ENCODE measurements at places on chromosomes 2 and 18. TPM values are rescaled to one million over a fixed set of nuclear protein-coding genes. Genes with fewer than 3 reads are reported as not detected.

DNA sequence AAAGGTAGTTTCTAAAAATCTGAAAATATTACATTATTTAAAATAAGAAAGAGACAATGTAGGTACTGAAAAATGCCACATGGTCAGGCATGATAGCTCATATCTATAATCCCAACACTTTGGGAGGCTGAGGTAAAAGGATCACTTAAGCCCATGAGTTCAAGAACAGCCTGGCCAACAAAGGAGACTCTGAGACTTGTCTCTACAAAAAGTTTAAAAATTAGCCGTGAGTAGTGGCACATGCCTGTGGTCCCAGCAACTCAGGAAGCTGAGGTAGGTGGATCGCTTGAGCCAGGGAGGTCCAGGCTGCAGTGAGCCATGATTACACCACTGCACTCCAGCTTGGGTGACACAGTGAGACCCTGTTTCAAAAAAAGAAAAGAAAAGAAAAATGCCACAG is 21.8 kb downstream of the ATAD2B start:
- no peak overlapping the region for H3K27ac ChIP-seq
- peaks cover 36% of the 10 kb centered on the region for H3K4me1 ChIP-seq
- H3K36me3 ChIP-seq, result peaks cover 2% of the 10 kb centered on the region
- H3K4me3 ChIP-seq, result no peak overlapping the region
- H3K27me3 ChIP-seq, result no peaks in the 10 kb centered on the region
- no peak for DNase-seq

DNA sequence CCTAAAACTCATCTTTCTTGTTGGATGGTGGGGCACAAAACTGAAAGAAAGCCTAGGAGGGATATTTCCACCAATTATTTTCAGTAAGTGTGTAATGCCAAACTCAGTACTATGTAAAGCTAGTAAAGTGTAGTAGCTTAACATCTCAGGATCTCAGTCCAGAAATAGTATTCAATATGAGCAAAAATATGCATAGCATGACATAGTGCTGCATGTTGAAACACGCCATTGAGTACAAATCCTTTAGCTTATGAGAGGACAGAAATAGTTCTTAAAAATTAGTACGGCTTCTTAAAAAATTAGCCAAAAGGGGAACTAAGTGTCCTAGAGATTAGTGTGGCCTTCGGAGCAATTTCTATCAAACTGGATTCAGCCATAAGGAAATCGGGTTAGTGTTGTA is 21.7 kb upstream of the ATL2 start:
- no peaks in the 10 kb centered on the region for H3K4me1 ChIP-seq
- DNase-seq, result no peak
- no peaks in the 10 kb centered on the region for H3K36me3 ChIP-seq
- peaks cover 2% of the 10 kb centered on the region for H3K27me3 ChIP-seq
- no peak overlapping the region for H3K4me3 ChIP-seq

DNA sequence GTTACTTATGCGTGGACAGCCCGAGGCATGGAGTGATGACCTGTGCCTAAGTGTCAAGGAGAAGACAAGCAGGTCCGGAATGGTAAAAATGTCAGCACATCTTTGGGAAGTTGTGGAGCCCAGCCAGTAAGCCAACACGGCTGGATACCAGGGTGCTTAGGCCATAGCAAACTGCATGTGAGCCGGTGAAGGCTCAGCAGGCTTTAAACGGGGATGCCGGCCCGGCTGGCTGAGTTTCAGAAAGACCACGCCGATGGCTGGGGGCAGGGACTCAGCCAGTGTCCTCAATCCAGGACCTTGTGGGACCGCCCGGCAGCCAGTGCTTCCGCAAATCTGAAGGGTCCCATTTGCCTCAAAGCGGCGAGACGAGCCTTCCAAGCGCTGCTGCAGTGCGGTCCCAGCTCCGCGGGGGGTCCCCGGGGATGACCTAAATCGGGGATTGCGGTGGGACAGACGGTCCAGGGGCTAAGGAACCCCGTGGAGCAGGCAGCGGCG is 946 bp upstream of the AGAP1 start:
- H3K4me3 ChIP-seq, result peak overlapping the region; percentile 80
- peaks cover 14% of the 10 kb centered on the region for H3K4me1 ChIP-seq
- no peak for DNase-seq
- H3K27me3 ChIP-seq, result peaks cover 46% of the 10 kb centered on the region
- no peak overlapping the region for H3K27ac ChIP-seq

DNA sequence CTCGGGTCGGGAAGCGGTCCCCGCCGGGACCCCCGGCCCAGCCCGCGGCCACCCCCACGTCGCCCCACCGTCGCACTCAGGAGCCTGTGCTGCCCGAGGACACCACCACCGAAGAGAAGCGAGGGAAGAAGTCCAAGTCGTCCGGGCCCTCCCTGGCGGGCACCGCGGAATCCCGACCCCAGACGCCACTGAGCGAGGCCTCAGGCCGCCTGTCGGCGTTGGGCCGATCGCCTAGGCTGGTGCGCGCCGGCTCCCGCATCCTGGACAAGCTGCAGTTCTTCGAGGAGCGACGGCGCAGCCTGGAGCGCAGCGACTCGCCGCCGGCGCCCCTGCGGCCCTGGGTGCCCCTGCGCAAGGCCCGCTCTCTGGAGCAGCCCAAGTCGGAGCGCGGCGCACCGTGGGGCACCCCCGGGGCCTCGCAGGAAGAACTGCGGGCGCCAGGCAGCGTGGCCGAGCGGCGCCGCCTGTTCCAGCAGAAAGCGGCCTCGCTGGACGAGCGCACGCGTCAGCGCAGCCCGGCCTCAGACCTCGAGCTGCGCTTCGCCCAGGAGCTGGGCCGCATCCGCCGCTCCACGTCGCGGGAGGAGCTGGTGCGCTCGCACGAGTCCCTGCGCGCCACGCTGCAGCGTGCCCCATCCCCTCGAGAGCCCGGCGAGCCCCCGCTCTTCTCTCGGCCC is 13.6 kb downstream of the SPEG start:
- H3K4me1 ChIP-seq, result no peaks in the 10 kb centered on the region
- no peak overlapping the region for H3K27ac ChIP-seq
- H3K36me3 ChIP-seq, result no peaks in the 10 kb centered on the region

DNA sequence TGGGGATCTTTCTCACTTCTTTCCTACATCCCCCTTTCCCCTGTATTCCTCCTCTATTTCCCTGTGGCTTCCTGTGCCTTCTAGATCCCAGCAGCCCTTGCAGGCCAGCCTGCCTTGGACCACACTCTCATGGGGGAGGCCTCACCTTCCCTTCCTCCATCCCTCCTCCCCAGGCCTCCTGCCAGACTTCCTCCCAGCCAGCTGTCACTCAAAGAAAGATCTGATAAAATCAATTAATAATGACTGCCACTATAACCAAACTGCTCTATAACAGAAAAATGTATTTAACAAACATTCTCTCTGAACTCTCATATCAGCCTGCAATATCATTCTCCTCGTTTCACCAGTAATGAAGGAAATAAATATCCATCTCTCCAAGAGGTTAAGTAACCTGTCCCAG is 144.9 kb upstream of the SIX2 start:
- no peak for DNase-seq
- H3K27ac ChIP-seq, result no peak overlapping the region

DNA sequence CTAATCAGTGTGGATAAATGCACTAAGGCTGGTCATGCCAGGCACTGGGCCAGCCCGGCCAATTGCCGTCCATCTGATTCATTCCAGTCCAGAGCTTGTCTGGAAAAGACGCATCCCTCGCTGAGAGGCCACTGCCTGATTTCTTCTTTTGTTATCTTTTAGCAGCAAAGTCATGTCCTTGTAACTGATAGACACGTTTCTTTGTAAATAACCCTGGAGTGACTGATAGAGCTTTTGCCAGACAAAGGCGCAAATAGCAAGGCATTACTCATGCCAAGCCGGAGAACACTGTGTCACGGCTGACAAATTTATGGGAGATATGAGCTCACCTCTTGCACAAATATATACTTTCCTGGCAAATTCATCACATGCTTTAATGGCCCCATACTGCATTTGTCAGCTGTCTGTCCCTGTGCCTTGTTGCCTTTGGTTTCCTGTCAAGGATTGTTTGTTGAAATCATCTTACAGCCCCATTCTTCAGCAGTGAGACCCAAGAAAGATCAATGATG is 164.4 kb downstream of the ETAA1 start:
- no peaks in the 10 kb centered on the region for H3K27me3 ChIP-seq
- no peak overlapping the region for H3K27ac ChIP-seq
- H3K36me3 ChIP-seq, result no peaks in the 10 kb centered on the region
- DNase-seq, result no peak
- no peaks in the 10 kb centered on the region for H3K4me1 ChIP-seq
- no peak overlapping the region for H3K4me3 ChIP-seq

Gene SYT4
- total RNA-seq, result not detected

Gene UPP2
- not detected for total RNA-seq

Gene IL36B
- not detected for total RNA-seq

Gene ANXA4
- total RNA-seq, result 35.4 TPM

Gene SLC30A3
- total RNA-seq, result 0.27 TPM

Gene YIPF4
- total RNA-seq, result 27.2 TPM

Gene SIX3
- total RNA-seq, result not detected

Gene ZSWIM2
- not detected for total RNA-seq

All from activated B cell treated with CpG ODN at 0.5 μM for 24 hours (primary cell).